Activated CD4-positive, alpha-beta T cell treated with anti-CD3 and anti-CD28 coated beads, Interleukin-2, amount 10 ng/mL, durations not matched to agents 7 days and 5 days (primary cell): ENCODE measurements at places on chromosomes 5 and 9. TPM values are rescaled to one million over a fixed set of nuclear protein-coding genes. Genes with fewer than 3 reads are reported as not detected.

GRCh38 chr9:133979273-133979920 is 12.7 kb downstream of the VAV2 start:
- no peak for DNase-seq

DNA sequence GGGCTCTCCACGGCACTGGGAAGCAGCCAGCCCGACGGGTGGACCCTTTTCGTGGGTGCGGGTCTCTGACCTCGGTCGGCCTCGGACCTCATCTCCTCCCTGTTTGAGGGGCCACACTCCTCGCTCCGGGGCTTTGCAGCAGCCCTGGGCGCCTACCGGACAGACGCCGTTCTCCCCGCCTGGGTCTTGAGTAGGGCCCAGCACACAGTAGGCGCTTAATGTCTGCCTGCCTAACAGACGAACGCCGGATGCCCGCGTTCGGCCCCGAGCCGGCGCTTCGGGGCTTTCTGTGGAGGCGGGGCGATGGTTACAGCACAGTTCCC is 842 bp upstream of the GTF3C5 start:
- no peak for DNase-seq

- DNase-seq = no peak
Observed at GRCh38 chr5:131460867-131461572, 174.0 kb downstream of the RAPGEF6 start.

Gene LPAR1
- total RNA-seq = not detected

DNA sequence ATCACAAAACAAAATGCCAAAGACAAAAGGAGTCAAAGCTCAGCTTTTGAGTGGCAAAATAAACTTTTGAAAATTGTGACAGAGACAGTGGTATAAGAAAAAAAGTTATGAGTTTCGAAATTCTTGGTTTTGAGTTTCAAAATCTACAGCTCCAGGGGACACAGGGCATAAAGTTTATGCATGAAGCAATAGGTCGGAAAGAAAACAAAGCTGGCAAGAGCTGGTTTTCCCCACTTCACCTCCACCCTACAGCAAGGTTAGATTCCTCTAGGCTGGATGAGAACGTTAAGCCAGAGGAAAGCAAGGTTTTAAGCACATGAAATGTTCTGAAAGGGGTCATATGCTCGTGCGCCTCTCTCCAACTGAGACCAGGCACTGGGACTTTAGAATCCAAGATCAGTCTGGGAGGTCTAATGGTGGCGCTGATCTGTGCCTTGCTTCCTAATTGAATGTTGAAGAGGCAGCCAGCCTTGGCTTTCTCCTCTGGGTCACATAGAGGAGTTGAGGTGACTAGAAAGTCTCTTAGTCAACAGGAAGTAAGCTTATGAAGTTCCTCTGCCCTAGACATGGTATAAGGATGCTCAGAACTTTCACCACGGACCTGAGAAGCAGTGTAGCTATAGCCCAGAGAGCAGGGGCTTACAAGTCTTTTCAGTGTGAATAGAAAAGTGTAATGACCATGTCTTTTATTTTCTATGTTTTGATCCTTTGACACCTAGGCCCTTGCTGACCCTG is 167.7 kb upstream of the DMAC1 start:
- DNase-seq = no peak

Gene ZMAT2
- 61.3 TPM for total RNA-seq

Gene CCL27
- total RNA-seq = not detected

GRCh38 chr5:62778316-62779009 is 199.8 kb downstream of the LRRC70 start:
- no peak for DNase-seq

GRCh38 chr5:10626473-10627013 is 62.7 kb downstream of the ANKRD33B start:
- DNase-seq = no peak

- DNase-seq = no peak
Observed at GRCh38 chr9:108244686-108245085, 611.1 kb downstream of the ACTL7B start.

DNA sequence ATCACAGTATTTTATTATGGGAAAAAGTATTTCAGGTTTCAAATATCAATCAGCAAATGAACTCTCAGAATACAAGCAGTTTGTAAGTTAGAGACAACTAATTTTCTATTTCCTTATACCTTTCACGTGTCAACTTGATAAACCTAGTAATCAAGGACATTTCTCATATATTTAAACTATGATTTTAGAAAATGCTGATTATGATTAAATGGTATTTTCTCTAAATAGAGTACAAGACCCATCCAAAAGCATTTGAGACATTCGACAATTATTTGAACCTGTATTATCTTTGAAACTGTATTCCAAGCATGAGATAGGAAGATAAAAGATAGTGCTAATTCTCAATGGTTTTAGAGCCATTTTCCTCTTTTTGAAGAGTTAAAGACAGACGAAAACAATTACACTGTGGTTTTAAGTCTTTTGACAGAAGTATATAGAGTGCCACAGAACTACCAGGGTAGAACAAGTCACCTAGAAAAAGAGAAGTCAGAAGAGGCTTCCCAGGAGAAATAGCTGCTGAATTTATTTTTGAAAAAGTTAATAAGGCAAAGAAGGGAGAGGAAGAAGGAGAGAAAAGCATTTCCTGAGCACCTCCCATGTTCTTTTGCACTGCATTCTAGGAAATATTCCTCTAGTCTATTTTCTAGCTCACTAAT is 5.6 kb downstream of the MEIKIN start:
- DNase-seq = no peak

DNA sequence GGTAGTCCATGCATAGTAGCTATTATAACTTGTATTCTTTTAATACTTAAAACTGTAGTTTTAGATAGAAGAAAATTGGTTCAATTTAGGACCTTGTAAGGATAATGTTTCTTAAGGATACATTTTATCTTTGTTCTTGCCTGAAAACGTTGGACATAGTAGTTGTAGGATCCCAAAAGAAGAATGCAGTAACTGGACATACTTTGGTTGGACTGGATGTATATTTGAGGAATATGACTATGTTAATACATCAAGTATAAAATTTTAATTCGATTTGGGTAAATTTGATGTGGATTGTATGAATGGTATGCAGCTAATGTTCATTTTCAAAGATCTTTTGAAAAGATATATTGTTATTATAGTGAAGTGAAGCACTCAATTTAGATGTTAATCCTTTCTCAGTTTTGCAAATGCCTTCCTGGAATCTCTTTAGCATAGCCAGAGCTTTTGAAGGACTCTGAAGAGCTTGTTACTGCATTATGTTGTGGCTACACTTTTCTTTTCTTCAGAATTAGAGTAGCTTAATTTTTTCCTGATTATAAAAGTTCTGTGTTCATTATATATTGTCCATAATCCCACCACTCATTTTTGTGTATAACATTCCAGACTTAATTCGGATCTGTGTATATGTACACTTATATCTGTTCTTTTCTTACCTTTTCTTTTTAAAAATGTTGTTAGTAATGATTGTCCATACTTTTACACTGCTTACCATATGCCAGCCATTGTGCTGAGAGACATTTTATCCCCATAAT is 41.2 kb downstream of the LRRTM2 start:
- DNase-seq = no peak

- no peak for DNase-seq
Observed at GRCh38 chr5:169707686-169708085, 70.6 kb downstream of the DOCK2 start.
